ENCODE measurements at places on chromosomes 16 and 17.

GRCh38 chr17:49616601-49617131, 41.0 kb downstream of the NXPH3 start:
- DNase-seq, result no peak

GRCh38 chr16:12927591-12927990, 26.2 kb downstream of the SHISA9 start:
- DNase-seq, result no peak

DNA sequence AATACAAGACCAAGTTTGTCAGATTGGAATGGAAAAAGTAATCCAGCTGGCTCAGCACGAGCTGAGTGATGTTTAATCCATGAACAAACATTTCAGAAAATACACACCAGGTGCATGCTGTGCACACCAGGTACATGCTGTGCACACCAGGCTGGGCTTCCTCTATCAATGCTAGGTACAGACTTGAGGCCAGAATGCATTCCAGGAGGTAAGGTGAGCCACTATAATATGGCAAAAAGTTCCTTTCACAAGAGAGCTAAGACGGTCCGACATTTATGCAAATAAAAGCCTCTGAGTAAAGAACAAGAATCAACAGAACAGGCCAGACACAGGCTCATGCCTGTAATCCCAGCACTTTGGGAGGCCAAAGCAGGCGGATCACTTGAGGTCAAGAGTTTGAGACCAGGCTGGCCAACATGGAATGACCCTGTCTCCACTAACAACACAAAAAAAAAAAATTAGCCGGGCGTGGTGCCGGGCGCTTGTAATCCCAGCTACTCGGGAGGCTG, 128.2 kb downstream of the ZNF778 start:
- DNase-seq, result no peak

DNA sequence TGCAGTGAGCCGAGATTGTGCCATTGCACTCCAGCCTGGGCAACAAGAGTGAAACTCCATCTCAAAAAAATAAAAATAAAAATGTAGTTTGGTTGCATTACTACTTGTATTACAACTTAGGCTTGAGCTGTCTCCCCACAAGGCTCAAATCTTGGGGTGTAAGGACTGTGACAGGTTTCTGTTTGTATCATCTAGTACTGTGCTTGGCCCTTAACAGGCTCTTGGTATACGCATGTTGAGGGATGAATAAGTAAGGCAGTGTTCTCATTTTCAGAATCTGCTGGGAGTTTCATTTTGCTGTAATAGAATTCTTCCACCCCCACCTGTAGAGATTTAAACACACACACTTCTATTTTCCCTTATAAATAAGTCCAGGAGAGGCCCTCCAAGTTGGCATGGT, 289.4 kb upstream of the EEF2KMT start:
- DNase-seq, result no peak

DNA sequence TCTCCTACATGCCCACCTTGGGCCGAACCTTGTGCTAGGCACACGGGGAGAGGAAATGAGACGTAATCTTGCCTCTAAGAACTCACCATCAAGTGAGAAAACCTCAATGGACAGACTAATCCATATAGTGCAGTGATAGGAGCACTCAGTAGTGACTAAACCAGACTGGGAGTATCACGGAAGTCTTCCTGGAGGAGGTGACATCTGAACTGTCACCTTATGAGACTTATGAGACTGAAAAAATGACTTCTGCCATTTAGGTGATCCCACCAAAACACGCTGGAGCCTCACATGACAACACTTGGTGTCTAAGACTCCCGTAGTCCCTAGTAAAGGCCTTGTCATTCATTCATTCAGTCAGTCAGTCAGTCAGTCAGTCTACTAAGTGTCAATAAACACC, 27.3 kb upstream of the MRTFB start:
- no peak for DNase-seq

DNA sequence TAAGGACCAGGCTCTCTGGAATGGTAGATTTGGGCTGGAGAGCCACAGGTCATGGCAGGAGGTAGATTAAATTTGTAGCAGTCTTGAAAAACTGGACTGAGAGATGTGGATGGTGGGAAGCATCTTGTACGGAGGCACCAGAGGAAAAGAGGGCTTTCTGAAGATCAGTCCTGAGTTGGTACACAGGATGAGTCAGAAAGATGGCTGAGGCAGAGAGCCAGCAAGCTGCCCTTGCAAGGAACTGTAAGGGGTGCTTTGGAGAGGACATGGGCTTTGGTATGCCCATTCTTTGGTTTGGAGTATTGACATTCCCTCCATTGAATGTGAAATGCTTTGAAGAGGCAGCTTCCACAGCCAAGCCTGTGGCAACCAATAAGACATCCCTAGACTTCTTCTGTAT, 55.9 kb downstream of the MYOCD start:
- peak; percentile 4 for DNase-seq

GRCh38 chr17:43171586-43172487, 823 bp downstream of the NBR1 start:
- DNase-seq, result peak; percentile 97

DNA sequence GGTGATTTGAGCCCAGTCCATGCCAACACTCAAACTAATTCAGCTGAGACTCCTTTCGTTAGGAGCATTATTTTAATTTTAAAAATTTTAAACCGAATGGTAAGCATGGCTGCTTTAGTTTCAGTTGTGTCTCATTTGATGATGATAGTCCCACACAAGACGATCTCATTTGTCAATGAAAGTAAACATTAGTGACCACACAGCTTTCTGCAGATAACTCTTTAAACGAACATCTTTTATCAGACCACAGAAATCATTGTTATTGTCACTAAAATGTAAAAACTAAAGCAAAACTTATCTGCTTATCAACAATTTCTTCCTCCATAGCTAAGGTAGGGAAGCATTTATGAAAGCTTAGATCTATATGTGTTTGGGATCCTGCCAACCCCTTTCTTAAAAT, 382.2 kb downstream of the ZFHX3 start:
- no peak for DNase-seq

DNA sequence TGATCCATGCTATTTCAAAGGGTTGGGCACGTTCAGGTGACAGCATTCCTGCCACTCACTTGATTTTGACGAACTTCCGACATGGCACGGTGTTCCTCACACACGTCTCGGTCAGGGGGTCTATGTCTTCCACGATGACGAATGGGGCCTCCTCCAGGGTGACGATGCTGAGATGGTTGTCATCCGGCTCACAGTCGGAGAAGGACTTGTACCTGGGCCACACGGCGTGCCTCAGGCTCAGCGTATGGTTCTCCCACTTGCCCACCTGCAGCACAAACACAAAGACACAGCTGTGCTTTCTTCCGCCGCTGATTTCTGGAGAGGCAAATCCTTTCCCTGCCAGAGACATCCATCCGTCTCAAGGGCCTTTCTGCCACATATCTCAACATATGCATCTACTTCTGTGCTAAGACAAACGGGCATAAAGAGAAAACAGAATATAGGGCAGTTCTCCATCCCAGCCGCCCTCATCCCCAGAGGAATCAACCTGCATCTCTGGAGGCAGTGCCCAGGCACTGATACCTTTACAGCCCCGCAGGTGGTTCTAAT, 332.5 kb downstream of the GRIN2A start:
- DNase-seq, result no peak

- DNase-seq, result peak; percentile 97
Observed at GRCh38 chr17:56833809-56834379, at the start of the genes C17orf67 and DGKE. Gene C17orf67 (minus strand): TSS chr17:56833920. CDS start chr17:56815810, 18,110 bp downstream. Gene DGKE (plus strand): TSS chr17:56834151. CDS start chr17:56834796, 645 bp downstream.

Data from EL (cell line).